ENCODE measurements at places on chromosomes 2 and 18.

- no peak for DNase-seq
Observed at GRCh38 chr2:232493701-232494474, 6.3 kb upstream of the ECEL1 start.

DNA sequence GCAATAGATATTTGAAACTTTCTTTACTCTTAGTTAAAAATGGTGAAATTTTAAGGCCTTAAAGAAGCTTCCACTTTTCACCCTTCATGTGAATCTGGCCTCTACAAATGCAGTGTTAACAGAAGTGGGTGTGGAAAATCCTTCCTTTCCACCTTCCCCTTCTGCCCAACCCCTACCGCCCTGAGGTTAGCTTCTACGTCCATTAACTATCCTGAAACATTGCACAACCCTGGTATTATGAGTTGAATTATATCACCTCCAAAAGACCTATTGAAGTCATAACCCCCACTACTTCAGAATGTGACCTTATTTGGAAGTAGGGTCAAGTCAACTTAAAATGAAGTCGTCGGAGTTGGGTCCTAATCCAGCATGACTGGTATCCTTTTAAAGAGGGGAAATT is 80.8 kb upstream of the ACSL3 start:
- DNase-seq: no peak

DNA sequence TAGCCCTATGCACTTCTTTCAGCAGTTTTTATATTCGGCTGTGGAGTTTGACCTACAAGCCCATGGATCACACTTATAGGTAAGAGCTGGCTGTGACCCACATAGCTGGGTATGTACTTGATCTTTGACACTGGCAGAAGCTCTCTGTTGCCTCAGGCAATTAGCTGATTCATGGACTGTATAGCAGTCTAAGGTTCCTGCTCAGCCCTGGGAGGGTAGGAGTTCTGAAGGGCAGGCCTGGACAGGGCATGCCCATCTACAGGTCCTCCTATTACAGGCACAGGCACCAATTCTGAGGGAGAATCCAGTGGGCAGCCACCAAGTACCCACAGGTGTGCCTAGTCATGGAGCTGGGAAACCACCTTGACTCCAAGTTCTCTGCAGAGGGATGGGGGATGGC is 301.8 kb upstream of the GALNT5 start:
- DNase-seq: no peak

GRCh38 chr18:111306-112014 is 46.9 kb upstream of the USP14 start:
- peak; percentile 88 for DNase-seq

DNA sequence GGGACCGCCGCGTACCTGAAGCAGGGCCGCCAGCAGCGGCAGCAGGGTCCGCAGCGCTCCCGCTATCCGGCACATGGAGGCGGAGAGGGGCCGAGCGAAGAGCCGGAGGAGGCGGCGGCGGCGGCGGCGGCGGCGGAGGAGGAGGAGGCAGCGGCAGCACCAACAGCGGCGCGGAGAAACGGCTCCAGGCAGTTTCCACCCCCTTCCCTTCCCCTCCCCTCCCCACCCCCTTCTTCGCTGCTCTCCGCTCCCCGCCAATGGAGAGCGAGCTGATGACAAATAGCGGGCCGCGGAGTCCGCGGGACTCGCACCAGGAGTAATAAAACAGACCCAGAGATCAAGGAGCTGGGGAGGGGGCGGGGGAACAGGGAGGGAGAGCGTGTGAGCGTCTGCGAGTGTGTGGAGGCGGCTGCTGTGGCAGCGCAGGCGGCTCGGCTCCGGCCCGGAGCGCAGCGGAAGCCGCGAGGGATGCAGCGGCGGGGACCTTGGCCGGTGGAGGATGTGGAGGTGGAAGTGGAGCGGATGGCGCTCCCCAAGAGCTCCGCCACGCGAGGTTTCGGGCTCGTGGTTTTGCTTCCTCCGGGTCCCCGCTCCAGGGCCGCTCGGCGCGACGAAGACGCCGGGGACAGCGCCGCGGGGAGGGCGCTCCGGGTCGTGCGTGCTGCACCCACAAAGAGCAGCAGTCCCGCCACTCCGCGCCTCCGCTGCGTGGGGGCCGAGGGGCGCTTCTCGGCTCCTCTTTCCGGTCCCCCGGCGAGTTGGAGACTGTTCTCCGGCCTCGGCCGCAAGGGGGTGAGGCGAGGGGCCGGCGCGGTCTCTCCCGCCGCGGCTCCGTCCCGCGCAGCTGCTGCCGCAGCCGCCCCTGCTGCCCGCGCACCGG is at the start of gene CDH2:
TSS of gene CDH2 (minus strand) at position 183 of the 880 bp plus-strand sequence. CDS start at position 75, 108 bp downstream.
- DNase-seq: peak; percentile 66

- no peak for DNase-seq
Observed at GRCh38 chr2:224276251-224276650, 125.7 kb downstream of the FAM124B start.

- no peak for DNase-seq
Observed at GRCh38 chr18:49980896-49981295, 167.6 kb upstream of the ACAA2 start.

GRCh38 chr2:204628926-204629712 is 83.8 kb downstream of the PARD3B start:
- no peak for DNase-seq

- DNase-seq: no peak
Observed at GRCh38 chr2:180519276-180519675, 461.1 kb upstream of the UBE2E3 start.

- DNase-seq: peak; percentile 62
Observed at GRCh38 chr2:233349005-233349998, 5.0 kb upstream of the DGKD start.

DNA sequence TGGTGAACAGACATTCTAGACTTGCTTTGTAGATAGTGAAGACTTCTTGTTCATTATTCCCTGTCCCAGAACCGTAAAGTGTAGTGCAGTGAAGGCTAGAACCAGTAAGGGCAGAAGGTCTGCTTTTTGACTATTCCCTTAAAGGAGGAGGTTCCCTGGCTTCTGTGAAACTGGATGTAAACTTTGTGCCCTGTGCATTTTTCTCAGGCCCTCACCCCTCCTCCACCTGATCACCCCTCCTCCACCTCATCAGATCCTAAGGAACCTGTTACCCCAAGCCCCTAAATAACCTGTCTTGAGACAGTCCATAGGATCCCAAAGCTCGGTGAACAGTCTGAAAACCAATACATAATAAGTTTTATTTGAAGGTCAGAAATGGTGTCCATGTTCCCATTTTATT is 33.7 kb downstream of the SFT2D3 start:
- DNase-seq: no peak

DNA sequence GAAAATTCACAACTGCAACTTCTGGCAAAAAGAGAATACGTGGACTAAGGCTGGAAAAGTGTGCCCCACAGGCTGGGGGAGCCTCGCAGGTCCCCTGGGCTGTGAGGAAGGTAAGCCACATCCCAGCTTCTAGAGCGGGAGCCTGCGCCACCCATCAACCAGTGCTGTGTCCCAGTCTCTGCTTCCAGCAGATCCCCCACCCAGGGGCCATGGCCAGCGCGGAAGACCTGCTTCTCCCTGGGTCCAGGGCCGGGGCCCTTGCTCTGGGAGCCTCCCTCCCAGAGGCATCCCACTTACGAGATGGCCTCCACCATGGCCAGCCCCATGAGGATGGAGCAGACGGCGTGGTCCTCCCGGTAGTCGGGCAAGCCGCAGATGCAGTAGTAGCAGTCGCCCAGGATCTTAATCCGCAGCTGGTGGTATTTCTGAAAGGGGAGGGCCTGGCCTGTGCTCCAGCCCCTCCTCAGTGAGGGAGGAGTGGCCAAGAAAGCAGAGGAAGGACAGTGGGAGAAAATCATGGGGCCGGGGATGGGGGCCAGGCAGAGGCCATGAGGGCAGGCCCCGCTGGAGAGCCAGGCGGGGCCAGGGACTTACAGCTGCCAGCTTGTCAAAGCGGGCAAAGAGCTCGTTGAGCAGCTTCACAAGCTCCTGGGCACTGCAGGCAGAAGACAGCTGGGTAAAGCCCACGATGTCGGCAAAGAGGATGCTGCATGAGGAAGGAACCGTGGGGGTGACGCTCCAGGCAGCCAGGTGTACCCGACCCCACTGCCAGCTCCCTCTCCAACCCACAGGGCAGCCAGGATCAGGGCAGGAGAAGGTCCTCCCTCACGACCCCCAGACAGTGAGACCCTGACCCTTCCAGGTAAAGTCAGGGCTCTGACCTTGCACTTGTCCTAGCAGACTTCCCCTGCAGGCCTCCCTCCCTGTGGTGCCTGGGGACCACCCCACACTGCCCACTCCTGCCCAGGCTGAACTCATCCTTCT is 48.0 kb downstream of the CENPO start:
- DNase-seq: no peak

DNA sequence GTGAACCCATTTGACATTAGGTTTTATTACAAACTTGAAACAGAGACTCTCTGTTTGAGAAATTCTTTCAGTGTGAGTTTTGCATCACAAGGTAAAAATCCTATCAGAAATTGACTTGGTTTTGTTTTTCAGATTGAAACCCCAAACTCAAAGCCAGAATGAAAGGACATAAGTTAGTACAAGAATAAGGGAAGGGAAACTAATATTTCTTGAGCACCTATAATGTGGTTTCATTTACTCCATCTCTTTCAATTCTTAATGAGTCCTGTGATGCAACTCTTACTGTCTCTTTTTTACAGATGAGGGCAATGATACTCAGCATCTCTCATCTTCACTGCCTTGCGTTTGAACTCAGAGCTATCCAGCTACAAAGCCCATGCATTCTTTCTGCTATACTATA is 210.0 kb upstream of the SIX3 start:
- no peak for DNase-seq

DNA sequence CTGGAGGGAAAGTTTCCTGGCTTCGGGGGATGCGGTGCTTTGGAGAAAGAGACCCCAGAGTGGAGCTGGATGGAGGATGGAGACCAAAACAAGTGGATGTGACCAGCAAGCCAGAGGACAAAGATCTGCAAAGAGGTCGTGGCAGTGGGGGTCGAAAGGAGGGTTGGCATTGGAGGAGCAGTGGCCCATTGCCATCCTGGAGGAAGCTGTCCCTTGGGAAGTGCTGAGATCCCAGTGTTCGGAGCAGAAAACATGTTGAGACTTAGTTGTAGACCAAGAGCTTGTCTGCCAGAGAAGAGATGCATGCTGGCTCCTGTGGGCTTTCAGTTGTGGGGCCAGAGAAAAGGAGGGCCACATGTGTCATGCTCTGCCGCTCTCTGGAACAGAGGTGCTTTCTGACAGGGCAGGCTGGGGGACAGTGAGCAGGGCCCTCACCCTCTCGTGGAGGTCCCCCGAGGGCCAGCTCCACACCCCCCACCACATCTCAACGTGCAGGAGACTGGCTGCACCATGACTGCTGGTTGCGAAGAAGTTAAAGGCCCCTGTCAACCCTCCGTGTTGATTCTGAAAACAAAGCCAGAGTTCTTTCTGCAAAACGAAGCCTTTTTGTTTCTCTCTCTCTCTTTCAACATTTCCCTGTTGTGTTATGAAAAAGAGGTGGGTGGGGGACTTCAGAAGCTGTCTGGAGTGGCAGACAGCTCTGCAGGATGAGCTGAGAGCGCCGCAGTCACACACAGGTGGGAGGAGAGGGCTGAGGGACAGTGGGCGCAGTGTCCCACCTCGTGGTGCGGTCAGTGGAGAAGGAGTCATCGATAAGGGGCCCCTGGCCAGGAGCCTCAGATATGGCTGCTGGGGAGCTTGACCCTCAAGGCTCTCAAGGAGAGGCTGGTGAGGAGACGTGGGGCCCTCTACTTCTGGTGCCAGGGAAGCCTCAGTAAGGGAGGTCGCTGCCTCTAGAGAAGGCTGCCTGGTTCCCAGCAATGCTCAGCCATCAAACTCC is 77.6 kb upstream of the BCL2L11 start:
- no peak for DNase-seq

- no peak for DNase-seq
Observed at GRCh38 chr2:123870206-123870880, 154.7 kb upstream of the CNTNAP5 start.

GRCh38 chr2:38174131-38174530 is 98.2 kb upstream of the CYP1B1 start:
- DNase-seq: no peak

- DNase-seq: no peak
Observed at GRCh38 chr2:47221946-47222345, 66.8 kb upstream of the STPG4 start.

- no peak for DNase-seq
Observed at GRCh38 chr2:113967272-113967671, 77.4 kb downstream of the ACTR3 start.

- no peak for DNase-seq
Observed at GRCh38 chr2:166895243-166895642, 7.0 kb downstream of the XIRP2 start.

- DNase-seq: no peak
Observed at GRCh38 chr18:50820901-50821520, 1.2 kb upstream of the MRO start.

DNA sequence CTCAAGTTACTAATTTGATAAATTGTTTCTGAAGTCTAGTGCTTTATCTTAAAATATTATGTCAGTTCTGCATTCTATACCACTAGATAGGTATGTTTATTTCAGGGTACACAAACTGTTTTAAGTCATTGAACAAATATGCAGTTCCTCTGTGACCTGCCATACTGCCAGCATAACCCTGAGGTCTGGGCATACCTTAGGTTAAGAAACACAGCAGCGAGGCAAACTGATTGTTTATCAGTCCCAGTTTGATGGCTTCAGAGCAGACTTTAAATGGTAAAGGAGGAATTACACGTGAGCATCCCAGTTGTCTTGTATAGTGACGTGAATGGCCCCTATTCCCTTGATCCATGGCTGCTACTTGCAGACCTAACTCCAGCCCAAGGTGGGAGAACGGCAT is 186.4 kb upstream of the LRRTM1 start:
- no peak for DNase-seq

DNA sequence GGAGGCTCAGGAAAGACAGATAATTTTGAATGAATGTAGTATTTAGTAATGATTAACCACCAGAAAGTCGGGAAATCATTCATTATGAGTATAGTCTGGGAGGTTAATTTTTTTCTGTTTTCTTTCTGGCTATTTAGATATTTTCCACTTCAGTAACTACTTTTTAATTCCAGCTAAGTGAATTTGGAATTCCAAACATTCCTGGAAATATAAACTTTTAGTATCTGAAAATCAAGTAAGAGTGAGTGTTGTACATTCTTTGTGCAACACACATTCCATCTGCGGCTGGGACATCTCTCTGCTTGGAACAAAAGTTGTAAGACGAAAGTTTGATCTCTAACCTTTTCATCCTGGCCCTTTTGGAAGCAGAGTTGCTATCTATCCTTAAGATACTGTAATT is 275.7 kb upstream of the SPRED2 start:
- DNase-seq: no peak

DNA sequence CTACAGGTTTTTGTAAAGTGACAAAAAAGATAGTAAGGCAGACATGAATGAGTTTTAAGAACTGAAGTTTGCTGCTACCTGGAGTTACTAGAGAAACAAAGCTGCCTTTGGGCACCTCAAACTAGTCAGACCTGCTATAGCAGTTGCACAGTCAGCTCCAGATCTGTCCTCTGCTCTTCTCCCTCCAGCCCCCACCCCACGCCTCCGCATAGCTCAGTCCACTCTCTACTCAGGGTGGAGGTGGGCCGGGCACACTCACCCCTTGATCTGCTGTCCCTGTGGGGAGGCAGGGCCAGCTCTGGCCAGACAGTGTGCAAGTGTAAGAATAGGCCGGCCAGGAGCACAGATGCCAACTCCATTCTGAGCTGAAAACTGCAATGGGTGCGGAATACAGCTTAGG is 4.1 kb downstream of the SERTAD2 start:
- no peak for DNase-seq

GRCh38 chr2:67965246-67965645 is 97.6 kb downstream of the C1D start:
- no peak for DNase-seq

Measured in upper lobe of right lung (tissue), 1 donor.